ENCODE measurements at places on chromosomes 12 and 14.

- no peak for DNase-seq
These were observed 5.4 kb upstream of the SLC22A17 start for GRCh38 chr14:23358042-23358441.

DNA sequence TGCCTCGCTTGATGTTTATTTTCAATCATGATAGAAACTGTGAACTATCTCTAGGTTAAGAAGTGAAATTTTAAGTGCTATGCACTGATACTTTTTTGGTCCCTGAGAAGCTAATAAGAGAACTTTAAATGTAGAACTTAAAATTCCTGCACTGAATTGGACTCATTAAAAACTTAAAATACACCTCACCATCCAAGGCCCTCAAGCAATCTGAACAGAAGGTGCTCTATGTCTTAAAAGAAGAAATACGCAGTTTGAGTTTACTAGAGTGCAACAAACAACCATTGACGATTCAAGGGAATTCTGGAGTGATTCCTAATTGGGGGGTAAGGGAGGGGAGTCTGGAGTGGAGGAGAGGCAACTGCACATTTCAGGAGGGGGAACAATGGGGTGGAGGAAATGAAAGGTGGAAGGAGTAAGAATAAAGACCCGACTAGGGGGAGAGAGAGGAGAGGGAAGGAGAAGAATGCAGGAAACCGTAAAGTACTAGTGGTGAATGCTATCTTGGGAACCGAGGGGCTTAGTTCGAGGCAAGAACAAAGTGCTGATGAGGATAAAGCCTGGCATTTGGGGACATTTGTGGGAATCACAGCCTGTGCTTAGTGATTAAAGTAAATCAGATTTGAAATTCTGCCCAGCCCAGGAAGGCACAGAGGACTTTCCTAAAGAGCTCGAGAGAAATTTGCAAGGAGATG, 389.7 kb downstream of the AACS start:
- no peak for DNase-seq

DNA sequence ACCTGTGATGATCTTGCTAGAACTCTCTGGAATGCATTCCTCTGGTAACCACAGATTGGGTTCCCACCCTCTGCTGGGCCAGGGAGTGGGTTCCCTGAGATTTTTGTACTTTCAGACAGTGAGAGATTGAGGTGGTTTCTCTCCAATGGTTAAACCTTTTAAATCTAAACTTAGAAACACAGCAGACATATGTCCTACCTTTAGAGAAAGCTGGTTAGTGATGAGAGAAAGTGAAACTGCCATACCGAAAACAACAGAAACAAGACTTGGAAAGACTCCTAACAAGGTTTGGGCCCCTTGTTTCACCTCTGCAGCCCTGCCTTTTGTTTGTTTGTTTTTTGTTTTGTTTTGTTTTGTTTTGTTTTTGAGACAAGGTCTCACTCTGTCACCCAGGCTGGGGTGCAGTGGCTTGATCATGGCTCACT, 9.7 kb upstream of the SGPP1 start:
- no peak for DNase-seq

GRCh38 chr12:113241191-113242025, 20.1 kb downstream of the TPCN1 start:
- DNase-seq: no peak

DNA sequence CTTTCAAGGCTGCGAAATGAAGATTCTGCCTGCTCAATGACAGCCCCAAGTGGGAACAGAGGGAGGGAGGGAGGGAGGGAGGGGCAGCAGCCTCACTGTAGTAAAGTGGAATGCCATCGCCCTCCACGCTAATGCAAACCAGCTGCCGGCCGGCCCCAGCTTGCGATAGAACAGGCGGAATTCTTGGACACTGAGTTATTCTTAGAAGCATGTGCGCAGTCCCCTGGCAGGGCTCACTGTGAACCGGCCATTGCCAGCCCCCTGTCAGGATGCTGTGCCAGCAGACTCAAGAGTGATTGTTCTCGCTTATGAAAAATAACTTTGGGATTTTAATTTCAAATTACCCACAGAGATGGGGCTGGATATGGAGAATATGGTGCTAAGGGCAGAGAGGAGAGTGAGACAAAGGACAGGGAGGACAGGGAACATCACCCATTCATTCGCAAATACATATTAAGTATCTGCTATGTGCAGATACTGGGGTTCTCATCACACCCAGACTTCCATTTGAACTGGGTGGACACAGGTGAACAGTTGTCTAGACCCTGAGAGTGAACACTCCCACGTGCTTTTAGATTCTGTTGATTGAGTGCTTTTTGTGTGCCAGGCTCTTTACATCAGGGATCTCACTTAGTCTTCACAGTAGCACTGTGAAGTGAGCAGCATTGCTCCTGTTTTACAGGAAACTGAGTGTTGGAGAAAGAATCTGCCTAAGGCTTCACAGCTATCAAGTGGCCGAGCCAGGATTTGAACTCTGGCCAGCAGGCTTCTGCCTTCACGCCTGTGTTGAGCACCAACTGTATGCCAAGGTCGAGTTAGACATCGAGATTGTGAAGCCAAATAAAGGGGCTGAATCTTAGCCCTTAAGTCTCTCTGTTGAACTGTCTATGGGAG, 192.9 kb downstream of the C12orf75 start:
- DNase-seq: no peak

- no peak for DNase-seq
These were observed 87.5 kb downstream of the EPS8 start for GRCh38 chr12:15701631-15702156.

- no peak for DNase-seq
These were observed 266.3 kb downstream of the AACS start for GRCh38 chr12:125331342-125332052.

DNA sequence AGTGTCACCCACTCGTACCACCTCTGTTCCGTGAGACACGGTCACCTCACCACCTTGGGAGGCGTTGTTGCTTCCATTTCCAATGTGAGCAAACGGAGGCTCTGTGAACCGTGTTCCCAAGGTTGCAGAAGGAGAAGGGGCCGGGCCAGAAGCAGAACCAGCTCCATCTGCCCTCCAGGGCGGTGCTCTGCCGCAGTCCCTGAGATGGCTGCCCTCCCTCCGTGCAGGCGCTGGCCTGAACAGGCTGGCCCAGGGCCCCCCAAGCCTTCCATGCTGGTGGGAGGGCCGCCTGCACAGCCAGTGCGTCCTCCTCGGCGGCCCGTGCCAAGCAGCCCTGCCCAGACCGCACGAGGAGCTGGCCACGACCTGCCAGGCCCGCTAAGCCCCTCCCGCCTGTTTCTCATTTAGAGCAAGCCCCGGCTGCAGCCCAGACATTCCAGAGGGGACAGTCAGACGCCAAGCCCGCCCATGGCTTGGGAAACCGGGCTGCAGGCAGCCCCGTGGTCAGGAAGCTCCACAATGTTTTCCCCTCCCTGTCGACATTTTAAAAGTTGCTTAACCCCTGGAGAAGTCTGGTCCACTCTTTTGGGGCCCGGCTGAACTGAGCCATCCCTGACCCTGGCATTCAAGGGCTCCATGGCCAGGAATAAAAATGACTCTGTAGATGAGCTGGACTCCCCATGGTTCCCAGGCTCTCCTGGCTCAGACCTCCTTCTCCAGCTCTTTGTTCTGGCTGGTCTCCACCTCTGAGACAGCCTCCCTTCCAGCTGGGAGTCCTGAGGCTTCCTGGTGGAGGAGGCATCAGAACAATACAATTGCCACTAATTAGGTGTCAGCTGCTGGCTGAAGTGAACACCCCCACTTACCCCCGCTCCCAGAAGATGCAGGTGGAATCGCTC, 236.0 kb downstream of the BCL11B start:
- no peak for DNase-seq

DNA sequence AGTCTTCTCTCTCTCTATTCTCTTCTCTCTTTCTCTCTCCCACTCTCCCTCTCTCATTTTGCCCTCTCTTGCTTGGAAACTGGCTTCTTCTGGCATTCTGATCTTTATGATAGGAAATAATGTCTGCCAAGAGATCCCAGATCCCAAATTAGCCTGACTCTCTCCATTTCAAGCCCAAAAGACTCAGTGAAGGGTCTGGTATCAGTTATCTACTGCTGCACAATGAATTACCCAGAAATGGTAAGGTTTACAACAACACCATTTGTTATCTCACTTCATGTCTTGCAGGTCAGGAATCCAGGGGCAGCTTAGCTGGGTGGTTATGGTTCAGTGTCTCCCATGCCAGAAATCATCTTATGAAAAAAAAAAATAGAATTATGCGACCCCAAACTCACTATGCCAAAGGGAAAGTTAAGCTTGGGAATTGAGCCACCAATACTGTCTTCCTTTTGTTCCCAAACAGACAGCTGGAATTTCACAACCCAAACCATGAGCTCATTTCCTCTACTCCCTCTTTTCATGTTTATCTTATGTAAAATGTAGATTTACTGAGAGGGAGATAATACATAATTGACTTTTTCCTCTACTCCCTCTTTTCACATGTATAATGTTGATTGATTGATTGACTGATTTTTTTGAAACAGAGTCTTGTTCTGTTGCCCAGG, 67.8 kb upstream of the FICD start:
- no peak for DNase-seq

DNA sequence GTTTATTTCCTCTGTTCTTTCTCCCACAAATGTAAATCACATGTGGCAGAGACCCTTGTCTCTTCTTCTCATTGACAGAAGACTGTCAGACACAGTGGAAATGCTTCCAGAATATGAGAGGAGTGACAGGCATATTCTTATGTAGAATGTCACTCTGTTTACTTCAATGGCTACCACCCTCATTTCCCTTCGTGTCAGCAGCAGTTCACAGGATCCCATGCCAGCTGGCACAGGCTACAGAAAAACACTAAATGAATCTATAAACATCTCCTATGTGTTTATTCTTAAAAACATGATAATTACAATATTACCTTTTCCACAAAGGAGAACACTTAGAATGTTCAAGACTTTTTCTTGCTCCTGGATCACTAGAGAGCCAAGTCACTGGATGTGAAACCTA, 183.8 kb upstream of the CNTN1 start:
- no peak for DNase-seq

DNA sequence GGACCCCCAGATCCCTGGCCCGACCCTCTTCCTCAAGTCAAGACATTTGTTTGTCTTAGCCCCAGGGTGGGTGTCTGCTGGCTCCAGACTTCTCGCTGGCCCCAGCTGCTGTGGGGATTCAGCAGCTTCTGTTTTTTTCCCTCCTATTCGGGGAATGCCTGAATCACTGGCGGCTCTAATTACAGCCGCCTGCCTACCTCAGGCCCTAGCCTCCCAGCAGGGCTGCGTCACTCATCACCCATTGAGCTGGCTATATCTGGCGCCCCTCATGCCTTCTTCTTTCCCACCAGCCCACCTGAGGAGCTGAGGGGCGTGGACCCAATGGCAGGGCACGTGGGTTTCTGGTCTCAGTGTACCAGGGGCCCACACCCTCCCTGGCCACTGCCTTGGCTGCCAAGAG, 10.1 kb downstream of the KRT80 start:
- DNase-seq: no peak

DNA sequence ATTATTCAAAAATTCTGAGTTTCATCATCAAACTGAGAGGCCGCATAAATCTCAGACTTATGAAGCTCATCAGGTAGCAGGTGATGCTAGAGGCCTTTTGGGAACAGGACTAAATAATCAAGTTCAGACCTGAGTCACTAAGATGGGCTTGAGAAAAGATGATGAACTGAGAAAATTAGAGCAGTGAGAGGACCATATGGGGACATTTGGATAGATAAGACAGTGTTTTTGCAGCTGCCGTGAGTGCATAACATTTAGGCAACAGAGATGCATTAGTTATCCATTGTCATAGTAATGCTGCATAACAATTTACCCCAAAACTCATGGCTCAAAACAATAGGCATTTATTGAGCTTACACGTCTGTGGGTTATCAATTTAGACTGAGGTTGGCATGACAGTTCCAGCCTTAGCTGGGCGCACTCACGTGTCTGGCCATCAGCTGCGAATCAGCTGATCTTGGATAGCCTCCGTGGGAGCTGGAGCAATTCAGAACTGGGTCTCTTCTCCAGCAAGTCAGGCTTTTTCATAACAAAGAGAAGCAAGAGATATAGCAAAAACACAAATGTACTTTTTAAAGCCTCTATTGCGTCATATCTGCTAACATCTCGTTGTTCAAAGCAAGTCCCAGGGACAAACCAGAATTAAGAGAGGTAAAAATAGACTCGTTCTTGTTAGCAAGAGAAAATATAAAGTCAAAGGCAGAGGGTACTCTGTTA, 72.8 kb downstream of the CAPZA3 start:
- DNase-seq: no peak

- no peak for DNase-seq
These were observed 11.7 kb upstream of the MYL2 start for GRCh38 chr12:110932046-110932445.

- peak; percentile 74 for DNase-seq
These were observed at the start of the genes PPHLN1 and ZCRB1 for GRCh38 chr12:42325653-42326474. Gene PPHLN1, plus strand, starts transcription at chr12:42326167. Its CDS starts 9,736 bp downstream, at chr12:42335903. Gene ZCRB1, minus strand, starts transcription at chr12:42326094. Its CDS starts 1,992 bp downstream, at chr12:42324102.

- DNase-seq: no peak
These were observed 155.3 kb upstream of the FSCB start for GRCh38 chr14:44662250-44662891.

DNA sequence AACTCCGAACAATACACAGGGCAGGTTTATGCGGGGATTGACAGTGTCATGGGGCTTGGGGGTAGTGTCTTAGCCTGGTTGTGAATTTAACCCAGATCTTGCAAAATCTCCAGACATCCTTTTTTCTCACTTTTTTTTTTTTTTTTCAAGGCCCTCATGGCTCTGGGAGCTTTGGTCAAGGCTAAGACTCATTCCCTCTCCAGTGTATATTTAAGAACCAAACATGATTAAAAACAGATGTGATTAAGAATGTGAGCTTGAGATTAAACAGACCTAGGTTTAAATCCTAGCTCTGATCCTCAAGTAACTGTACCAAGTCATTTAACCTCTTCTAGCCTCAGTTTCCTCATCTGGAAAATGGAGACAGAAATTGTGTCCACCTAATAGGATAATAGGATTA, 151.7 kb upstream of the FUT8 start:
- DNase-seq: no peak

DNA sequence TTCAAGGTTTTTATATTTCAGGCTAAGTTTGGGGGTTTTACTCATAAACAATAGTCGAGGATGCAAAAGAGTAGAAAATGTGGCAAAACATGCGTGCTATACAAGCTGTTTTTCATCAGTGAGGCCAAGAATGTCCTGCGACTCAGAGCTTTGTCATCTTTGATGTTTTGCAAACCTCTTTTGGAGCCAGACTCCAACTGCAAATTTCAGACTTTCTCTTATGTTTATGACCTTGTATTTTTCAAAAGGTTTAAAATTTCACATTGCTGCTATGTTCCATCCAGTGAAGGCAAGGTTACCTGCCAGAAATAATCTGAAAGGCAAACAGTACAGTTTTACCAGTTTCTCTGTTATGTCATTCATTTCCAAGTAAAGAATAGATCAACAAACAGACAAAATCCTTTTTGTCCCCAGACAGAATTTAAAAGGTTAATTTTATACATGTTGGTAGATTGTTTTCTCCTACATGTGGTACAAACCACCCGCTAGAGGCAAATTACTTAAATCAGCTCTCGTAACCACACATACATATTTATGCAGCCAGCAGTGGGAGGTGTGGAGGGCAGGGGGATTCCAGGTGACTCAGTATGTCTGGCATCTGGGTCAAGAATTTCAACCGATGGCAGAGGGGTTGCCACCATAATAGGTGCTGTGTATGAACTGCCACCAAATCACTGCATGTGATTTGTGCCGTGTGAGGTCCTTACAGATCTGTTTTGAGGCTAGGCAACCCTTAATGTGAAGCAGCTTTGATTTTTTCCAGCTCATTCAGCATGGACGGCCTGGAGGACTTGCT, 119.8 kb upstream of the CPM start:
- peak; percentile 35 for DNase-seq
